Left cardiac atrium (tissue), 4 donors: ENCODE measurements at places on chromosomes 16 and 17. TPM values are rescaled to one million over a fixed set of nuclear protein-coding genes. Genes with fewer than 3 reads are reported as not detected.
A peak's percentile ranks its signal among the peaks of the same experiment; 100 is the strongest.

ARL17A gene
- total RNA-seq: 7.5 TPM

KRT12 gene
- not detected for total RNA-seq

TBX4 gene
- not detected for total RNA-seq

C16orf92 gene
- total RNA-seq: not detected

NAGS gene
- total RNA-seq: 1.4 TPM

OTOP2 gene
- not detected for total RNA-seq

CPD gene
- 37.8 TPM for total RNA-seq

FBXW10 gene
- 0.08 TPM for total RNA-seq

BOLA2B gene
- 84.6 TPM for total RNA-seq

NUPR1 gene
- total RNA-seq: 49.3 TPM

DNA sequence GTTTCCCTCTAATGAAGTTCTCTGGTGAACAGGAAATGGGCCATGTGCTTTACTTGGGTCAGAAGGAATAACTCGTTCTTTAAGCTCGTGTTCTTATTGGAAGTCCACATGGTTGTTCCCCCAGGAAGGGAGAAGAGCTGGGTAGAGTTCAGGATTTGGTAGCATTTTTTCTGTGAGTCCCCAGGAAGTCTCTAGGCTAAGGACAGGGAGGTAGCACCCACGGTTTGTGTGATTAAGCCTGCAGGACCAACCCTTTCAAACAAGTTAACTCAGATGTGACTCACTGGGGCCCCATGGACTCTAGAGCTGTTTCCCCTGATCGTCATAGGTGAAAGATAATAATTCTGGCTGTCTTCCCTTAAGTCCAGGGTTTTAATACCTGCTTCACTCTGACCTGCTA lies 16.4 kb downstream of the SAP30BP start:
- no peak for DNase-seq

GRCh38 chr17:57288040-57288772 lies 31.9 kb downstream of the MSI2 start:
- peak; percentile 54 for DNase-seq

DNA sequence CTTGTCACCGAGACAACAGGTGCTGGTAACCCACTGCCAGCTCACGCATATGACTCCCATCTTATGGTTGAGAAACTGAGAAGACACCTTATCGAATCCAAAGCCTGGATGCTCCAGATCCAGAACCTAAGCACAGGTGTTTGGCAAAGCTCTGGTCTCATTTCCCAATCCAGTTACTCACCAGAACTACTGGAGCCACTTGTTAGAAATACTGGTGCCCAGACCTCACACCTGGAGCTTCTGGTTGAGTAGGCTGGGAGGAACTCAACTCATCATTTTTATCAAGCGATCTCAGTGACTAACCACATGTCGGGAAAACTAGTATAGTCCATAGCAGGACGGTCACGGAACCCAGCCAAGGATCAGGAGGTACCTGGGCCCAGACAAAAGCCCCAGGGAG lies 86.7 kb upstream of the RCVRN start:
- no peak for DNase-seq

DNA sequence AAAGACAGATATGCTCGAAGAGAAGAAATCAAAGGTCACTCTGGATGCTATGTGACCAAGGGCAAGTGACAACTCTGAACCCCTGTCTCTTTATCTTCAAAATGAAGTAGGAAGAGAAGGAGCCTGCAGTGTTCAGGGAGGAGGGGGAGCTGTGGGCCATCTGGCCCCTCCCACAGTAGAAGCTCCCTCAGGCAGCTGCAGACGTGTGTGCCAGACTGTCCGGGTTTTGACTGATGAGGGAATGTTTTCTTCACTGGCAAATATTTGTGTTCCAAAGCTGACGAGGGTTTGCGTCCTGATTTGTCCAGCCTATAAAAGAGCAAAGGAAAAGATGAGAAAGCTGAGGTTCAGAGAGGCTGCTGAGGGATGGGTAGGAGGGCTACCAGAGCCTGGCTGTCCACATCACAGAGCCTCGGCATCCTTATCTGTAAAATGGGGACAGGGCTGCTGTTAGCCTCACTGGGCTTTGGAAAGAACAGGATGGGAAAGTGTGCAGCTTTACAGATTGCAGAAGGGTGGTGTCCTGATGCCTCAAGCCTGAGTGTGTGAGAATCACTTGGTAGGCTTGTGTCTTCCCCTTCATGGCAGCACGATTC lies 1.8 kb upstream of the GINS2 start:
- no peak for DNase-seq

DNA sequence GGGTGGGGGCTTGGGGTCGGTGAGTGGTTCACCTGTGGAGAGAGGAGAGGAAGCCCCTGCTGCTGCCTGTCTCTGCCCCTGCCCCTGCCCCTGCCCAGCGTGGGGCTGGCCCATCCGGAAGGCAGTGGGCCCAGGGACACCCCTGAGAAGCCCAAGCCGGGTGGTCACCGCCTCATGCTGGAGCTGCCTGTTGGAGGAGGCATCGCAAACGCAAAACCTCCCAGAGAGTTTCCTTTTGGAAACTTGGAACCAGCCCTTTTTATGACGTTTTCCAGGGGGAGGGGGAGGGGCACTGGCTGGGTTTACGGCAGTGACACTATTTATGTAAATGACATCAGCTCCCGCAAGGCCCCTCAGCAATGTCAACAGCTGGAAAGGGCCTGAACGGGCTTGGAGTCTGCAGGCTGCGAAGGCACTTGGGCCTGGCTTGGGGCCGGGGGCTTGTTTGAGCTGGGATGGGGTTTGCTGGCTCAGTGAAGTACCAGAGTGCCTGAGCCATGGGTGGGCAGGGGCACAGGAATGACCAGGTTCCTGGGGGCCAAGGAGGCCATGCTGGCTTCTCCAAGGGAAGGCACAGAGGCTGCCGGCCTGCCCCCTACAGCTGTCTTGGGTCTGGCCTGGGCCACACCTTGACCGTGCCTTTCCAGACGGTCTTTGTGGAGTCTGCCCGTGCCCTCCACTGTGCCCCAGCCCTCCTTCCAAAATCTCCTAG lies 219.5 kb downstream of the NTN1 start:
- peak; percentile 85 for DNase-seq

DNA sequence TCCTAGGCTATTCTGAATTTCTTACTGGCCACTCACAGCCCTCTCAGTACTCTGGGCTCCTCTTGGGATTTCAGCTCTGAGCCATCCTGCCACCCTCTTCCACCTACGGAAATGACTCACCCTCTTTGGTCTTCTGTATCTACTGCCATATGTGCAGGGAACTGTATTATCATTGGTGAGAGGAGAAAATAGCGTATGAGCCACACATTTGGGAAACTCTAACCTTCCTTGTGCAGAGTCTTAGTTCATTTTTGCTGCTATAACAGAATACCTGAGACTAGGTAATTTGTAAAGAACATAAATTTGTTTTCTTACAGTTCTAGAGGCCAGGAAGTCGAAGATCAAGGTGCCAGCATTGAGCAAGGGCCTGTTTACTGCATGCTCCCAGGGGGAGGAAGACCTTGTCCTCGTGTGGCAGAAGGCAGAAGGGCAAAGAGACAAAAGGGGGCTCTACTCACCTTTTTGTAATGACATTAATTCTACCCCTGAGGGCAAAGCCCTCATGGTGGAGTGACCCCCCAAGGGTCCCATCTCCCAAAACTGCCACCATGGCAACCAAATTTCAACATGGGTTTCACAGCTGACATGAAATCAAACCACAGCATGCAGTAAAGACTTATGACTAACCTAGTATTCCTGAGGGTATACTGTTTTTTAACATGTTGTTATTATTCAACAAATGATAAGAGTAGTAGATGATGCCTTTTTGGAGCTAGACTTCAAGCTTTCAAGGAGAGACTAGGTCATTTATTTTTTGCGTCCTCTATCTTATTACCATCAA lies 191.8 kb downstream of the PRKCA start:
- no peak for DNase-seq

DNA sequence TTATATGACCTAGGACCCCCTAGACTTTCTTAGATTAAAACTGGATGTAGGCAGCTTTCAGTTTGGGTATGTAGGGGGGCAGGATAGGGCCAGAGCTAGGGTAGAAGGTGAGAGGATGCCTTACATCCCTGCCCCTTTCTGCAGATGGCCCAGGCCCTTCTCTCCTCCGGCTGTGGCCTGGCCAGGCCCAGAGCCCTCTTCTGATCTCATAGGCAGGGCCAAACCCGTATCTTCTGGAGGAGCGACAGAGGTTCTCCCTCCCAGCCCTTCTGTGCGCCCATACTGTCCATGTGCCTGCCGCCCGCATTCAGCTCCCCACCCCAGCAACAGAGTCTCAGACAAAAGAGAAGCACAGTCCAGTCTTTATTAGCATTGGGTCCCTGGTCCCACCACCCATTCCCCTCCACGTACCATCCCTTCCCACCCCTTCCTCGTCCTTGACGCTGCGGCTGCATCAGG lies 2.0 kb upstream of the TSPOAP1 start:
- DNase-seq: no peak

DNA sequence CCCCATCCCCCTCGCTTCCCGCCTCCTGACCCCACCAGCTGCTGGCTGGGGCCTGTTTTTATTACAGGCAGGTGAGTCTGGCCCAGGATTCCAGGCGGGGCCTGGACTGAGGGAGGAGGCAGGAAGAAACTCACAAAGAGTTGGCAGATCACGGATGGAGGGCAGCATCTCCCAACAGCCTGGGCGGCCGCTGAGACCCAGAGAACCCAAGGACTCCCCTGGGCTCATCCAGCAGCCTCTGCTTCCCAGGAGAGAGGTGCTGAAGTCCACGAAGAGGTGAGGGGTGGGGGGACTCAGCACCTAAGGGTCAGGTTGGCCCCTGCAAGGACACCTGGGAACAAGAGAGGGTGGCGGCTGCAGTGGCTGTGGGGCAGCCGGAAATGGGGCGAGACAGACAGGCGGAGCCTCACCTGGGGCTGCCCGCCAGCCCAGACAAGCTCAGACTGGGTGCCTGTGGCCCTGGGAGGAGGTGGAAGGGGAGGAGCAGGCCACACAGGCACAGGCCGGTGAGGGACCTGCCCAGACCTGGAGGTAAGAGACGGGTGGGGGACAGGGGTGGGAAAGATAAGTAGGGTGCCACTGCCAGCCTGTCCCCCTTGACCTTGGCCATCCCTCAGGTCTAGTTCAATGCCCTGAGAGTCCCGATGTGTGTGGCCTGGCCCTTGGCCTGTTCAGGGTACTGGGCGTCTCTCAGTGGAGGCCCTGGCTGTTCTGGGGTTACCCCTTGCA lies 8.7 kb upstream of the ADGRG1 start:
- peak; percentile 9 for DNase-seq

DNA sequence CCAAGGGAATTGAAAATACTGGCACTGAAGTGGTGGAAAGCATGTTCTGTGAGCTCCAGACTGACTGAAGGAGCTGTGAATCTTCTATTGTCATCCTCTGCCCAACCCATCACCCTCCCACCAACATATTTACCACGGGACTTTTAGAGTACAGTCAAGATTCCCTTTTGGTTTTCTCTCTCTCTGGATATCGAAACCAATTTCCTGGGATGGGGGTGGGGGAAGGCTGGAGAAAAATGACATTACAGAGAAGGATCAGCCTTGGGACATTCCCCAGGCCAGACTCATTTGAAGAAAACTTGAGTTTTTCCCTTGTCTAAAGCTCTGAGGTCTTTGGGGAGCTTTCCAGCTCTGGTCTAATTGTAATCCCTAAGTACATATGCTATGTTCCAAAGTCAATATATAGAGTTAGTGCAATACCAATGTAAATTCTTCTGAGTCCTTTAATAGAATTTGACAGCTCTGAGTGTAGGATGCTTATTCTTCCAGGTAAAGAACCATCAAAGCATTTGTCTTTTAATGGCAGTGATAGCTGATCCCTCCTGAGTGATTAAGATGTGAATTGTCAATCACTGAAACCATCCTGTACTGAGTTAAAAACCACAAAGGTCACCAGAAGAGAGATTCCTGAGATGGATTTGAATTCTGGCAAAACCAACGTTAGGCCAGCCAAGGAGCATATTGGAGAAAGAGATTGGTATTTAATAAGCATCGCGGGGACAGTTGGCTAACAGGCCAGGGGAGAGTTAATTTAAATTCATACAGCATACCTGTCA lies 48.8 kb upstream of the CCL1 start:
- DNase-seq: no peak

- no peak for DNase-seq
Observed at GRCh38 chr17:72104863-72105234, 16.0 kb upstream of the SOX9 start.

- no peak for DNase-seq
Observed at GRCh38 chr16:65662256-65662655, 540.4 kb upstream of the CDH11 start.

GRCh38 chr17:49496183-49496866 lies 1.2 kb downstream of the NGFR start:
- peak; percentile 86 for DNase-seq
